Gastrocnemius medialis (tissue), 4 donors: ENCODE measurements at places on chromosomes 12 and 14.
A peak's percentile ranks its signal among the peaks of the same experiment; 100 is the strongest.

GRCh38 chr12:131458931-131459772, 251.7 kb upstream of the SFSWAP start:
- no peak for DNase-seq

DNA sequence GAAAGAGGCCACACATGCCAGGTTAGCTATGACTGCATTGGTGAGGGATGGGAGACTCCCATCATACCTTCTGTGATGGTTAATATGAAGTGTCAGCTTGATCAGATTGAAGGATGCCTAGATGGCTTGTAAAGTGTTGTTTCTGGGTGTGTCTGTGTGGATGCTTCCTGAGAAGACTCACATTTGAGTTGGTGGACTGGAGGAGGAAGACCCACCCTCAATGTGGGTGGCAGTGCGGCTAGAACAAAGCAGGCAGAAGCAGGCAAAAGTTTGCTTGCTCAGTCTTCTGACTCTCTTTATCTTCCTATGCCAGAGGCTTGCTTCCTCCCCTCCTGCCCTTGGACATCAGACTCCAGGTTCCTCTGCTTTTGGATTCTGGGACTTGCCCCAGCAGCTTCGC, 88.2 kb downstream of the SSPN start:
- no peak for DNase-seq

GRCh38 chr12:9797722-9798619, 29.3 kb upstream of the KLRF1 start:
- DNase-seq: no peak

- no peak for DNase-seq
Measured at GRCh38 chr12:123520567-123521474, 12.7 kb downstream of the RILPL1 start.

DNA sequence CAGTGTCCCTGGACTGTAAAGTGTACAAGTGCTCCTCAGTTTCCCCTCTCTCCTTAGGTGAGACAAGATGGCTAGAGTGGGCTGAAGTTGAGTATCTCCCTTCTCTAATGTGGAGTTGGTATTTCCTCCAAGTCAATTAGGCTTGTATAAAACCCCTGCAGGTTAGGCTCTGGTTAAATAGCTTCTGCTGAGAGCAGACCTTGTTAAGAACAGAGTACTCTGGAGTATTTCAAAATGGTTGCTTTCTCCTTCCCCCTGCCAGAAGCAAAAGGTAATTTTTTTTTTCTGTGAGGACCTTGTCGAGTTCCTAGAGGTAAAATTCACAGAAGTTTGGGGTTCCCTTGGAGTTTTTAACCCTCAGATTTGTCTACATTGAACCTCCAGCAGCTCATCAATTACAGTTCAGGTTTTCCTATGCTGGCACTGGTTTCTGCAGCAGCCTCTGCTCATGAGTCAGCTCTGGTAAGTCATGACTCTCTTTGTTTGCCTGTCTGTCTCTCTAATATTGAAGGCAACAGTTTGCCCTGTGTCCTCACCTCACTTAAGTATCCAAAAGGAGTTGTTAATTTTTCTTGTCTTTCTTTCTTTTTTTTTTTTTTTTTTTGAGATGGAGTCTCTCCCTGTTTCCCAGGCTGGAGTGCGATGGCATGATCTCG, 27.8 kb upstream of the GLIPR1 start:
- DNase-seq: no peak

- no peak for DNase-seq
Measured at GRCh38 chr12:22635812-22636211, 10.8 kb downstream of the ETNK1 start.

DNA sequence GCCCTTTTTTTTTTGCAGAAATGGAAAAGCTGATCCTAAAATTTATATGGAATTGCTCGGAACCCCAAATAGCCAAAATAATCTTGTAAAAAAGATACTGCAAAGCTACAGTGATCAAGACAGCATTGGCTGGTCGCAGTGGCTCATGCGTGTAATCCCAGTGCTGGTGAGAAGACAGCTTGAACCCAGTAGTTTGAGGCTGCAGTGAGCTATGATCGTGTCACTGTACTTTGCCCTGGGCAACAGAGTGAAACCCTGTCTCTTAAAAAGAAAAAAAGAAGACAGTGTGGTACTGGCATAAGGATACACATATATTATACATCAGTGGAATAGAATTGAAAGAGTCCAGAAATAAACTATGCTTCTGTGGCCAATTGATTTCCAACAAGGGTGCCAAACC, 5.4 kb downstream of the ITGB7 start:
- no peak for DNase-seq

DNA sequence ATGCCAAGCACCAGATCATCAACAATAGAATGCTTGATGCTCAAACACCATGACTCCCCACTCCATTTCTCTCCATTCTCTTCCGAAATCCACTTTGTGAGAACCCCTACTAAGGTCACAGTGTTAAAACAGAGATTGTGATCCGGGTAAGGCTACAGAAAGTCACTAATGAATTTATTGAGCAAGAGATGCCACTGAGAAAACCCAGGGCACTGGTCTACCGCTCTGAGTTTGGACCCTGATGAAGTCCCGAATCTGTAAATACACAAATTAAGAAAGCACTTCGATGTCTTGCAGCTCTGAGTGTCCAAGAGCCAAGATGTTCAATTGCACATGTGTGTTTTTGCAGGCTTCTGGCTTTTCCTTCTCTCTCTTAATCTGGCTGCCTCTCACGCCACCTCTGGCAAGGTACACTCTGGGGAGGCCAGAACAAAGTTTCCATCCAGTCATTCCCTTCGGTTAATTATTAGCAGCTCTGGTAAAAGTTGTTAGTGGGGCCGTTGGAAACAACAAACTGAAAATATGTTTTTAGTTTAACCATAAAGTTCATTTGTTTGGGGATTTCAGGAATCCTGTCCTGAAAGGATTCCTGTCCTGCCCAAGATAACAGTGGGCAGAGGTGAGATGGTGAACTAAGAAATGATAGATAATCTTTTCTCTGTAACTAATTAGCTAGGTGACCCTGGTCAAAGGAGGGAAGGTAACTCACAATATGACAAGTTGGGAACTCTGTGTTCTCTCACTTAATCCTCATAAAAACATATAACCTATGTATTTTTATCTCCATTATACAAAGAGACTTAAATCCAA, 75.4 kb downstream of the BTG1 start:
- no peak for DNase-seq

GRCh38 chr14:64610049-64610746, 60.4 kb downstream of the PPP1R36 start:
- no peak for DNase-seq

GRCh38 chr14:53613404-53614253, 343.0 kb downstream of the BMP4 start:
- DNase-seq: no peak

DNA sequence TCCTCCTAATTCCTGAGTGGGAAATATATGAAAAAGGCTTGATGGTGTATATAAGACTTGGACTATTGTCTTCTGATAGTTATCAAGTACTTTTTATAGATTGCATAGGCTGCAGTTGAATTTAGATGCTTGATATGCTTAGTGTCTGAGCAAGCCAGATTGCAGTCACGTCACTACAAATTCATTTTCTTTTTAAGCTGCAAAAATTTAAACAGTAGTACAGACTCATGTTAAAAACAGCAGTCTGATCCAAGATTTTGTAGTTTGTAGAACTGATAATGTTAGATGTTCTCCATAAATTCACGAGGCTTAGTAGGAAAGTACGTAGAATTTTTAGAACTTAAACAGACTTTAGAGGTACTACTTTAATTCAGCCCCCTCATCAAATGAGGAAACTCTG, 126.4 kb downstream of the GPR135 start:
- no peak for DNase-seq

DNA sequence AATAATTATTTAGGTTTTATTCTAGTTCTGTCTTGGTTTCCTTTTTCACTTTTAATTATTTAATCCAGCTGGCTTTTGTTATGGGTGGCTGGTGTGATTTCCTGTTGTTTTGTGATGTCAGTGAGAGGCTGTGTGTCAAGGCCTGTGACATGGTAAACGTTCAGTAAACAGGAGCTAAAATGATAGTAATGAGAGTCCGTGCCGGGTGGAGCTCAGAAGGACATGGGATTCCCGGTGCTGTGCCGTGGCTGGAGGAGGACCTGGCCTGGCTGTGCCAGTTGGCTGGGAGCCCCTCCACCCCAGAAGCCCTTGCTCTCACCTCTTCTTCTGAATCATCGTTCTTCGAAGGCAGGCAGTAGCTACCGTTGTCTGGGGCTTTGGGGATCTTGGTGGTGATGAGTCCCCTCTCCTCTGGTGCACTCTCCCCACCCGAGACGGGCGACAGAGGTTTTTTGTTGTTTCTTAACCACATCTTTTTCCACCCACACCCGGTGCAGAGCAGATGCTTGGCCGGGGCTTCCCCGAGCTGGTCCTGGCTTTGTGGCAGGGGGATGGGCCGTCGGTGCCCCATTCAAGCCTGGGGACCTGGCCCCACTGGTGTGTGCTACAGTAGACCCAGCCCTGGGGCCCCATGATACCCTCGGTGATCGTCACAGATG, 29.1 kb downstream of the SH2B3 start:
- DNase-seq: peak; percentile 83

DNA sequence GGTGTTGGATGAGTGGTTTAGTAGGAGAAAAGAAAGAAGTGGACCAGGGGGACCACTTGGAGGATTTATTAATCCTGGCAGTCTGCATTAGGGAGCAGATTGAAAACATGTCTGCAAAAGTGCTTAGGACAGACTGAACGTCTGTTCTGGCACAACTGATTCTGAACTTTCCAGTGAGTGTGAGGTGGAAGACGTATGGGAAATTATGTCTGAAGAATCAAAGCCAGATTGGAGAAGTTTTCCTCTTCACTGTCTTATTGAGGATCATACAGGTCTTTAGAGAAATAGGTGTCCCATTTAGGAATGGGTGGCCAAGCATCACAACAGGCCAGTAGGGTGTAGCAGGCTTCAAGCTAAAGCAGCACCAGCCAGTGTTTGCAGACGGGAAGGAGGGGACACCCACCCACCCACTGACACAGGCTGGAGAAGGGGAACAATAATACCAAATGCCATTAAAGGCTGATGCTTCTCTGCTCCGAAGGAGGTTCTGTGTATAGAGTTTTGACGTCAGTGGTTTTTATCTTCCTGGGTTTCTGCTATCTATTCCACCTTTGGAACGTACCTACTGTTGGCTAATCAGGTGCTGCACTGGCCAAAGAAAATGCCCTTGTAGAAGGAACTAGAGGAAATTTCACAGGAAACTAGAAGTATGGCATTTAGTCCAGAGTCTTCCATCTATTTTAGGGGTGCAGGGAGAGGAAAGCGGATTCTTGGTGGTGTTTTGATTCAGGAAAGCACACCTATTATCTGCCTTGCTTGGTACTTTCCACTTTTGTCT, 1.8 kb downstream of the SRRM4 start:
- no peak for DNase-seq

DNA sequence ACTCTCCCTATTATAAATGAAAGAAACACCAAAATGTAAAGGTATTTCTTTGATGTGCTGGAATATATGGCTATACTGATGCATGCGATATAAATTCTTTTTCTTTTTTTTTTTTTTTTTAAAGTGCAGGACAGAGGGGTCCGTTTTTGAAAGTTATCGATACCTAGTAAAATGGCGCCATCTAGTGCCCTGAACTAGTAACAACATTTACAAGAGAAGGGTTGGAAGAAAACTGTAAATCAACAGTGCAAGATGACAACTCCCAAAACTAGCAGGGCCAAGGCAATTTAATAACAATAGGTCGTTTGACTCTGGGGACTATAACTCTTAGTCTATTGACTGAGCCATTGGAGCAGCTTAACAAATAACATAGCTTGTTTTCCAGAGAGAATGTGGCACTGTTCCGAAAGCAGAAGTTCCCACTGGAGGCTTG, 137.7 kb downstream of the SPTSSA start:
- no peak for DNase-seq

GRCh38 chr12:103313894-103314293, 181.9 kb downstream of the C12orf42 start:
- no peak for DNase-seq

DNA sequence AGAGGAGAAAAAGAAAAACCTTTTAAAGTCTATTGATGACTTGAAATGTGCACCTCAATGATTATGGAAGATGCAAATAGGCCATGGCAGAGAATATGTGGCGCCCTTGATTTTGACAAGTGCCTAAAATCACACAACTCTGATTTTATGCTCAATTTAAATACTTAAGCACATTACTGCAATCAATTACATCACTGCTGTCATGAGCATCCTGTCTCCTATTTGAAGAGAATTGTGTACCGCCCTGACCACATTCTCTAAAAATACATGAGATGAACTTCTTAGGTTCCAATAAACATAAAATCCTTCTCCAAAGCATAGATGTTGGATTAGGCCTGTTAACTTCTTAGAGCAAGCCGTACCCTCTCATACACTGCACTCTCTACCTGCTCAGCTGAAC, 1.6 kb downstream of the TXNDC16 start:
- DNase-seq: no peak

DNA sequence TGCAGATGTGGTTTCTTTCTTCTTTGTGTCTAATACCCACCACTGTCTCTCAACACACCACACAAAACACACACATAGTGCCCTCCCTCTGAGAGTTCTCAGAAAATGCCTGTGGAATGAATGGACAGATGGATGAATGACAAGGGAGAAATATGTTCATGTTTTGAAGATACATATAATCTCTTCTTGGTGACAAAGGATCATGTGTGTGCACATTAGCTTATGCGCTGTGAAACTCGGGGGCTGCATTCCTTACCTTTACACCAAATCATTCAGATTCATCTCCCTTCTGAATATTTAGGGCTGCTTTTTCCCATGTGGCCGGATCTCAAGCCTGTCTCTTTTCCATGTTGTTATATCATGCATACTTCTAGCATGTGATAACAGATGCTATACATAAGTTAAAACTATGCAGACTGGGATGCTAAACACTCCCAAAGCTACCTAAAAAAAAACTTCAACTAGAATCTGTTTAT, 111.4 kb downstream of the EPS8 start:
- no peak for DNase-seq

DNA sequence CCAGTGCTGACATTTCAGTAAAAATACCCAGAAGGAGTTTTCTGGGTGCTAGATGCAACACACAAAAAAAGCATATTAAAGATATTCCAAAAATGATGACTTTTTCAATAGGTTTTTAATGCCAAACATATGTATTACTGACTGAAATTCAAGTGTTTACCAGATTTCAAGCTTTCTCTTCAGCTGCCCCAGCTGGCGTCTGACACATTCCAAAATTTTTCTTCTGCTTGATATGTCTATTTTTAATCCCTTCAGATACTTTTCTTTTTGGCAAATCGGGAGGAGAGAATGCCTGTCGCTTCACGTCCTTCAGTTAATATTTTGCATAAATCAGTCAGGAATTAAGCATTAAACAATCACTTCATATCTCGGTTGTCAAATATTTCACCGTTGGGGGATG, 7.1 kb upstream of the CCDC60 start:
- no peak for DNase-seq

DNA sequence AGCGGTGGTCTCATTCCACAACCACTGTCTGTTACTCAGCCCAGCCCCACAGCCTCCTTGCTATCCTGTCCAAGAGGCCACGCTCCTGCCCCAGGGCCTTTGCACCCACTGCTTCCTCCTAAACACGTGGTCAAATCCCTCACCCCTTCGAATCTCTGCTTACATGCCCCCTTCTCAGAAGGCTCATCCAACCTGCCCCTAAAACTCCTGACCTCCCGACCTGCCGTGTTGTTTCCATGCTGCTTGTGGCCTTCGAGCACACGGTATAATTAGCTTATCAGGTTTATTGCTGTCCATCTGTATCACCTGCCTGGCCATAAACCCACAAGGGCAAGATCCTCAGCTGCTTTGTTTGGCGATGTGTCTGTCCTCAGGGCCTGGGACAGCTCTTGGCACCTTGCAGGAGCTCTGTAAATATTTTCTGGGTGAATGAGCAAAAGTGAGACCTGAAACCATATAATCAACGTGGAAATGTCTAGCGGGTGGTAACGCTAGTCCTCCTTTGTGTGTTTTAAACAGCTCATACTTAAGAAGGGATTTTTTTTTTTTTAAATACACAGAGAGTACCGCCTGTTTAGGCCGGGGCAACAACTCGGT, 36.0 kb downstream of the SCARB1 start:
- no peak for DNase-seq
